ENCODE measurements at places on chromosomes 2 and 18.
A peak's percentile ranks its signal among the peaks of the same experiment; 100 is the strongest.

DNA sequence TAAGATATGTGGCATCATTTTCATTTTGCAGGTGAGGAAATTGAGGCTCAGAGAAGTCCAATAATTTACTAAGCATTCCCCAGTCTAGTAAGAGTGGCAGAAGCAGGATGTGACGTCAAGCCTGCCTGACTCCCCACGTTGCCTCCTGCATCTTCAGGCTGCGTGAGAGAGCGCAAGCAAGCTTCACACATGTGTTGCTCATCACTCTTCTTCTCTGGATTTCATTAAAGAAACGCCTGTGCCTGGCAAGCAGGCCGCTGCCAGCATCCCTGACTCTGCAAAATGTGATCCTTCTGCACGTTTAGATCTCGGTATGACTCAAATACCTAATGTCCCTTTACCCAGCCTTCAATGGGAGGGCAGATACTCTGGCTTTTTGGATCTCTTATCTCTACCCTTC is 96.8 kb downstream of the PRKCE start:
- peak; percentile 78 for DNase-seq

DNA sequence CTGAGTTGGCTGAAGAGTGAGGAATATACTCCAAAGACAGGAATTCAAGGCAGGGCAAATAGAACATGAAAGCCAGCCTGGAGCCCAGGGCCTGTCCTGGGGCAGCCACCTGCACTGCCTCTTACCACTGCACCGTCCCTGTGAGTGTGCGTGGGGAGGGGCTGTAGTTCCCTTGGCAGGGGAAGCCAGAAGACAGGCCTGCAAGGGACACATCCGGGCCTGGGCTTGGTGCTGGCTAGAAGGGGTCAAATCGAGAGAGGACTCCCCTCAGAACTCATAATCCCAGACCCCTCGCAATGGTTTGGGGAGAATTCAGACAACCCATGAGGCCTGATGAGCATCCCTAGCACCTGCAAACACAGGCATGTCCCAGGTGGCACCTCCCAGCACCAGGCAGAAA is 87.0 kb downstream of the HDAC4 start:
- DNase-seq = no peak

DNA sequence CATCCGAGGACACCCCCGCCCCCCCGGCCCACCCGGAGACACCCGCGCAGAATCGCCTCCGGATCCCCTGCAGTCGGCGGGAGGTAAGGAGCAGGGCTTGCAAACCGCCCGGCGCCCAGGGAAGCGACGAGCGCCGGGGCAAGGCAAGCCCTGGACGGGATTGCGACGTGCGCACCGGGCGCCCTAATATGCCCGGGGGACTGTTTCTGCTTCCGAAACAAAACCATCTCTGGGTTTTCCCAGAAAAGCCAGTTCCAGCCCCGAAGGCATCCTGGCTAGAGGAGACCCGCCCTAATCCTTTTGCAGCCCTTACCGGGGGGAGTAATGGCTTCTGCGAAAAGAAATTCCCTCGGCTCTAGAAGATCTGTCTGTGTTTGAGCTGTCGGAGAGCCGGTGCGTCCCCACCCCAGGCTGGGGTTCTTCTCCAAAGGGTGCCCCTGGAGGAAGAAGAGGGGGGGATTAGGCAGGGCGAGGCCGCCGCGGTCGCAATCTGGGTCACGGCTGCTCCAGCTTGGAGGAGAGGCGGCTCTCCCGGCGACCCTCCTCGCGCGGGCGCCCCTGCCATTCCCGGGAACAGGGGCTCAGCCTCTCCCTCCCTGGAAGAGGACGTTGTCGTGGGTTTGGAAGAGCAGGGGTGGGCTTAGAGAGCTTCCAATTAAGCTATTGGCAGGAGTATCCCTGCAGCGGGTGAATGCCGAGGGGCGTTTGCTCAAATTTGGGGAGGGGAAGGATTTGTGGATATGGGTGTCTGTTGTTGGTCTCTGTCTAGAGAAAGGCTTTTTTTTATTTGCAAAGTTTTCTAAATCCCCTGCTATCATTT is 521 bp downstream of the MYCN start:
- DNase-seq = peak; percentile 22

DNA sequence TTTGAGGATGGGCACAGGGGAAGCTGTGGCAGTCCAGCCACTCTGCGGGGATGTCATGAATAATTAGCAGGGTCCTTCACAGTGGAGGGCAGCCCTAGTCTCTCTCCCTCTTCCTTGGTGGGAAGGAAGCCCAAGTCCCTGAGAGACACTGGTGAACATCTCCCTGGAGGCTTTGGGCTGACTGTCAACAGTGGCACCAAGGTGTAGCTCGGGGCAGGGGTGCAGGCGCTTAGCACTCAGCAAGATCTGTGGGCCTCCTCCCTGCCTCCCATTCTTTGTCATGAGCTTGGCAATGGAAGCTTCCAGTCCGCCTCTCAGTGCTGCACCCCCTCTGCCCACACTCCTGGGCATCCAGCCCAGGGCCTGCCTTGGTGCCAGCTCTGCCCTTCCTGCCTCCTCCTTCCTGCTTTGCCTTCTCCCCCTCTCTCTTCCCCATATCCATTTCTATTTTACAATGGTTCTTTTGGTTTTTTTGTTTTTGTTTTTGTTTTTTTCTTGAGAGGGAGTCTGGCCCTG is 59.4 kb downstream of the STEAP3 start:
- no peak for DNase-seq

GRCh38 chr2:18536100-18536499 is 24.4 kb downstream of the RDH14 start:
- no peak for DNase-seq

DNA sequence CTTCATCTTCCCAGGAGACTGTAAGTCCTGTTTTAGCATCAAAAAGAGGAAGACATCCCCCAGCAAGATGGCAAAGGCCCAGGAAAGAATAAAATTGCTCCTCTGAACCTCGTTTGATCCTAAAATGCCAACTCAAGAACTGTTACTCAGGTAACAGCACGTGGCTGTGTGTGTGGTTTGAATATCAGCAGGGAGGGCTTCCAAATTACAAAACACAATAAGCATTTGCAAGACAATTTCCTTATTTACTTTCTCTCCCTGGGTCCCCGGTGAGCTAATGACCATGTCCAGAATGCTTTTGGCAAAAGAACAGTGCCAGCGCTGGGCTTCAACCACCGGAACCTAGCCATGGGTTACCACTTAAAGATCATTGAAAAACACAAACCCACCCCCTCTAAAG is 163.6 kb downstream of the C1D start:
- DNase-seq = no peak

- peak; percentile 81 for DNase-seq
These were observed 29.2 kb upstream of the TEX44 start for GRCh38 chr2:231563378-231563961.

DNA sequence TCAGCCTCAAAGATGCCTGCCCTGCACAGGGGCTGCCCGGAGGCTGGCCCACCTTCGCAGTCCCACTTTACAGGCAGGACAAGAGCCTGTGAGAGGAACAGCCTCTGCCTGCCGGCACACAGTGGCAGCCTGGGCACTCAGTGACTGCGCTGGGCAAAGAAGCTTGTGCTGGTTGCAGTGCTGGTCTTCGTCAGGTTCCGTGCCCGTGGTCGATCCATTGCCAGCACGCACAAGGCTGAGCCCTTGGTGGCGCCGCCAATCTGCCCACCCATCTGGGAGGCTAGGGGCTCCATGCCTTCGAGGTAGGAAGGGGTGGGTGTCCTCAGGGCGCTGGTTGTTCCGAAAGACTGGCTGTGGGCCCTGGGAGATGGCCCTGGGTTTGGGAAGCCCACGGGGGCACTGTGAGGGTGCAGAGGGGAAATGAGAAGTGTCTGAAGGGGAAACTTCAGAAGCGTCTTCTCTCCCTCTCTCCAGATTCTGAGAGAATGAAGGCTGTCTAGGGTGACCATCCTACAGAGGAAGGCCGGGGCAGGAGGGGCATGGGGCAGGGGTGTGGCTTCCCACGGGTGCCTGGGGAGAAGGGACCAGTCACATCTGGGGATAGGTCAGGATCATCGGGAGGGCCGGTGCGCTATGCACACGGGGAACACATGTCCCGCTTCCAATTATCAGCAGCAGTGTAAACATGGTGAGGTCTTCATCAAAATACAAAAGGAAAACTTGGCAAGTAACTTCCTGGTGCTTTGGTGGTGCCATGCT is 49.1 kb upstream of the HS6ST1 start:
- DNase-seq = no peak

DNA sequence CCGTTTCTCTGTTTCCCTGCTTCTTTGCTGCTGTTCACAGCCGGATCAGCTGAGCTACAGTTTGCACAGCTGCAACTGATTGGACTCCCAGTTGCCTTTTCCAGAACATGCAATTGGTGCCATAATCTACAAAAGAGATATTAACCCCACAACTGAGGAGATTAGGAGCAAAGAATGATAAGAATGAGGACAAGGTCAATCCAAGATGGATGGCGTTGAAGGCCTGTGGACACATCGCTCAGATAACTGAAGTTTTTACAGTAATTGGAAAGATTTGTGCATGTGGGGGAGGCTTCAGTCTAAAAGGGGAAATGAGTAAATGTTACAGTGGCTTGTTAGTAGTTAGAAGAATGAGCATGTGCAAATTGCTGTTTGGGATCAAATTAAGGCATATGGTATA is 263.2 kb downstream of the TGIF1 start:
- DNase-seq = no peak

DNA sequence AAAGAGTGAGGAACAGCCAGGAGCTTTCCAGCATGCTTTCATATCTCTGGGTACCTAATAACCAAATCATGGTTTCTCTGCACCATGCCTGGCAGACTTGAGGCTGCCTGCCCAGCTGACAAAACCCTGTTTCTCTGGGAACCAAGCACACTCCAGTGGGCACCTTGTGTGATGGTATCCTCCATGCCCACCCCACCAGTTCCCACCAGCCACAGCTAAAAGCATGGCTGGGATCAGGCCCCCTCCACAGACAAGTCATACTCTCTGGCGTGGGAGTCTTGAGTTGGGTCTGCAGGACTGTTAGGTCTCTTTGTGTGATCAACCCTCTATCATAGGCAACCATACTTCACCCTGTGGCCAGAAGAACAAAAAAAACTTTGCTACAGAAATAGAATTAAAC is 56.0 kb downstream of the TMEM163 start:
- DNase-seq = no peak

DNA sequence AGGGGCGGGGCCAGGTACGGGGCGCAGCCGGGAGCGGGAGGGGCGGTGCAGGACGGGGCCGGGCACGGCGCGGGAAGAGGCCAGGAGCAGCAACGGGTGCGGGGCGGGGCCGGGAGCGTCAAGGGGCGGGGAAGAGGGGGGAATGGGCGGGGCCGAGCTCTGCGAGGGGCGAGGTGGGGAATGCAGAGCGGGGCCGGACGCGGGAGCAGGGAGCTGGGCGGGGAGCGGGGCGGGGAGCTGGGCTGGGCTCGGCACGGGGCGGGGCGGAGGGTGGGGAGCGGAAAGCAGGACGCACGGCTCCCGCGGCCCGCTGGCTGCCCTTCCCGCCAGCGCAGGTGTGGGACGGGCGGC is at the start of gene IMPA2:
IMPA2 (plus strand) TSS at position 316 of the 351 bp plus-strand sequence. CDS start 163 bp downstream, outside the sequence.
- no peak for DNase-seq

Data from AG08396 (cell line).